ENCODE measurements at places on chromosomes 1 and 21.

GRCh38 chr1:55645270-55645669, 430.1 kb upstream of the USP24 start:
- H3K27ac ChIP-seq: no peak overlapping the region
- no peaks in the 10 kb centered on the region for H3K4me1 ChIP-seq
- H3K27me3 ChIP-seq: no peaks in the 10 kb centered on the region

- peak; percentile 25 for DNase-seq
- H3K36me3 ChIP-seq: peaks cover 15% of the 10 kb centered on the region
- 0 out of 2 replicates have a peak, but pooled peaks cover 2% of the 10 kb centered on the region for H3K27me3 ChIP-seq
These were observed 130.1 kb upstream of the ERG start for GRCh38 chr21:38628349-38628748.

DNA sequence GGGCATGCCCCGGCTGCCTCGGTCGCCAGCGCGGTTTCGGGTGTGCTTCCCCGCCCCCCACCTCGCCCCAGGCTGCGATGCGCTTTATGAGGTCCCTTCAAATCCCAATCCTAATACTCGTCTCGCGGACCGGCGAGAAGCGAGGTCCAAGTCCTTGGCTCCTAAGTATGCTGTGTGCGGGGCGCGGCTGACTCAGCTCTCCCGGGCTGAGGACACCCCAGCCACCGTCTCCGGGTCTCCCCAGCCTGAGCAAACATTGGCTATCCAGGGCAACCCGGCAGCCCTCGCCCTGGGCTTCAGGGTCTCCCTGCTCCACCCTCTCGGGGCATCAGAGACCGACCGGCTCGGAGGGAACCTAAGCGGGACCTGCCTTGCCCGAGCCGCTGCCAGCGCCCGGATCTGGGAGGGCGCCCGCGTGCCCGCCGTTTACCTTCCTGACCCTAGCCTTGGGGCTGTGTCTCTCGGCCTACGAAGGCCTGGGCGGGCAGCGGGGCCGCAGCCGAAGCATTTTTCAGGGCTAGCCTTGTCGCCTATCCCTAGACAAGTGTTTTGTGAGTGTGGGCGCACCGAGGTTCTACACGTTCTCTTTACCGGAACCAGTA, 1.2 kb downstream of the ITPKB start:
- H3K36me3 ChIP-seq: no peaks in the 10 kb centered on the region
- H3K4me3 ChIP-seq: peak overlapping the region; percentile 94
- peaks cover 43% of the 10 kb centered on the region for H3K27me3 ChIP-seq
- peaks cover 23% of the 10 kb centered on the region for H3K4me1 ChIP-seq
- peak; percentile 50 for DNase-seq

DNA sequence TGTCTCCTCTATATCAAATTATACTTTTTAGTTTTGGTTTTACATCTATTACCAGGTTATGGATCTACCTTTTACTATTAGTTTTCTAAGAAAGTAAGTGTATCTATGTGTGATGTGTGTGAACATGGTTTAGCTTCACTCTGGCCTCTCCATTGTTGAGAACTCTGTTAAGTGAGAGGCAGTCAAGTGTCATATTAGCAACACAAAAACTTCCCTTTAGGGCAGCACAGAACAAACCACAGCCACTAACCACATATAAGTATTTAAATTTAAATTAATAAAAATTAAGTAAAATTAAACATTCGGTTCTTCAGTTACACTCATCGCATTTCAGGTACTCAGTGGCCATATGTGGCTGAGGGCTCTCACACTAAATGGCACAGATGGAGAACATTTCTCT, 96.6 kb downstream of the DPYD start:
- no peak for DNase-seq
- H3K4me3 ChIP-seq: no peak overlapping the region
- H3K27ac ChIP-seq: no peak overlapping the region
- H3K36me3 ChIP-seq: no peaks in the 10 kb centered on the region
- no peaks in the 10 kb centered on the region for H3K27me3 ChIP-seq

- no peak for DNase-seq
- no peaks in the 10 kb centered on the region for H3K27me3 ChIP-seq
- H3K4me1 ChIP-seq: peaks cover 14% of the 10 kb centered on the region
- no peaks in the 10 kb centered on the region for H3K36me3 ChIP-seq
These were observed 10.7 kb upstream of the OR2B11 start for GRCh38 chr1:247468481-247469140.

- 0 out of 2 replicates have a peak, but pooled peaks cover 3% of the 10 kb centered on the region for H3K36me3 ChIP-seq
- H3K4me3 ChIP-seq: no peak overlapping the region
- peaks cover 12% of the 10 kb centered on the region for H3K4me1 ChIP-seq
- no peak for DNase-seq
- no peaks in the 10 kb centered on the region for H3K27me3 ChIP-seq
These were observed 110.1 kb downstream of the ERG start for GRCh38 chr21:38388203-38388602.

DNA sequence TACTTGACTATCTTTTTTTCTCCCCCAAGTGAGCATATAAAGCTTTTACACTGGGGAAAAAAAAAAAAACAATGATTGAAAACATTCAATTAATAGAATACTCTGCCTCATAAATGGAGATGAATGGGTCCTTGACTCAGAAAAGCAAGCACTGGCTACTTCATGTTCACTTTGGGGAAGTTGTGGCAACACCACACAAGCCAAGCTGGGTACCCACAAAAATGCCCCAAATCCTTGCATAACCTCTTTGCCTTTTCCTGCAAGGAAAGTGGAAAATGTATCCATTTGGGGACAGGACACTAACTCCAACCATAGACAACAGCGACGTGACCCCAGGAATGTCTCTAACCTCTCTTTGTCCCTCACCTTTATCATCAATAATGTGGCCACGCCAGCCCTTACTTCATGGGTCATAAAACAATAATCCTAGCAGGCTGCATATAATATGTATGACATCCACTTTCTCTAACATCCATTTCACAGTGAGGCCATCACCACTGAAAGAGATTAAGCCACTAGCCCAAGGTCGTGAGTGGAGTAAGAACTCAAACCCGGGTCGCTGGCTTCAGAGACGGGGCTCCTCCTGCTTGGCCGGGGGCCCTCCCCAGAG, 2.3 kb downstream of the ECE1 start:
- no peak overlapping the region for H3K27ac ChIP-seq
- H3K36me3 ChIP-seq: no peaks in the 10 kb centered on the region
- no peak overlapping the region for H3K4me3 ChIP-seq
- DNase-seq: no peak
- H3K4me1 ChIP-seq: peaks cover 29% of the 10 kb centered on the region

DNA sequence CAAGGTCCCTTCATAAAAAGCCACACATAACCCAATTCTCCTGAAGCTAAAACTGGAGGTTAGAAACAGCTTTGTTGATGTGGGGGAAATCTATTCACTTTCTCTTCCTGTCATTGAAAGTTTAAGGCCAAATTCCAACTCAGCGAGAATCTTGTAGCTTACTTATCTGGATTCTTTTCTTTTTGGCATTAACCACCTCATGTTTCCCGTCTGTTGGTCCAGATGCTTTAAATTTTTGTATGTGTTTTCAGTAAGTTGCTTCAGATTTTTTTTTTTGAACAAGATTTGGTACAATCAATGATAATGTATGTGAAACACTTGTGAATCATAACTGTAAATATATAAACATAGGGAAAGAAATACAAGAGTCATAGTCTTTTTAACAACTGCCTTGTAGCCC, 33.7 kb upstream of the NEK7 start:
- no peaks in the 10 kb centered on the region for H3K36me3 ChIP-seq
- H3K27ac ChIP-seq: no peak overlapping the region
- H3K4me3 ChIP-seq: no peak overlapping the region
- DNase-seq: no peak
- H3K4me1 ChIP-seq: no peaks in the 10 kb centered on the region
- H3K27me3 ChIP-seq: no peaks in the 10 kb centered on the region

GRCh38 chr21:25314247-25314646, 293.0 kb downstream of the MRPL39 start:
- no peaks in the 10 kb centered on the region for H3K36me3 ChIP-seq
- DNase-seq: no peak
- H3K4me3 ChIP-seq: no peak overlapping the region
- H3K27ac ChIP-seq: no peak overlapping the region
- peaks cover 12% of the 10 kb centered on the region for H3K4me1 ChIP-seq

- peaks cover 56% of the 10 kb centered on the region for H3K4me1 ChIP-seq
- peaks cover 4% of the 10 kb centered on the region for H3K36me3 ChIP-seq
- no peaks in the 10 kb centered on the region for H3K27me3 ChIP-seq
- DNase-seq: no peak
These were observed 54.0 kb upstream of the POU2F1 start for GRCh38 chr1:167166690-167167075.

GRCh38 chr1:205236951-205237475, 9.3 kb downstream of the TMCC2 start:
- peaks cover 9% of the 10 kb centered on the region for H3K4me1 ChIP-seq
- no peaks in the 10 kb centered on the region for H3K36me3 ChIP-seq
- H3K4me3 ChIP-seq: no peak overlapping the region
- H3K27ac ChIP-seq: no peak overlapping the region

- H3K4me3 ChIP-seq: no peak overlapping the region
- no peak for DNase-seq
- no peak overlapping the region for H3K27ac ChIP-seq
These were observed 43.4 kb upstream of the COL6A2 start for GRCh38 chr21:46054451-46054881.

DNA sequence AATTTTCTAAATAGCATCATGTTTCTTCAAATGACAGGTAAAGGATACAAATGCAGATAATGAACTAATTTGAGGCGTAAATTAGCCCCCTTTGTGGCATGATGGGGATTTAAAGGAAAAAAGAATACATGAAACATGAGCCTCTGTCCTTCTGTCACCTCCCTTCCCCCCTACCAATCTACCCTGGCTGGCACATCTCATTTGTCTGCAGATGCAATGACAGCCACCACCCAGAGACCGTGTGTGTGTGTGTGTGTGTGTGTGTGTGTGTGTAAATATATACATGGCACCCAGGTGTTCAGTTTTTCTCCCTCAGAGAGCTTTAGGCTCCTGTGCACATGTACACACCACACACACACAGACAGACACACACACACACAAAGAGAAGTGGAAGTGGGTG, 451.1 kb downstream of the RWDD3 start:
- no peak overlapping the region for H3K27ac ChIP-seq
- no peaks in the 10 kb centered on the region for H3K36me3 ChIP-seq
- no peak for DNase-seq

DNA sequence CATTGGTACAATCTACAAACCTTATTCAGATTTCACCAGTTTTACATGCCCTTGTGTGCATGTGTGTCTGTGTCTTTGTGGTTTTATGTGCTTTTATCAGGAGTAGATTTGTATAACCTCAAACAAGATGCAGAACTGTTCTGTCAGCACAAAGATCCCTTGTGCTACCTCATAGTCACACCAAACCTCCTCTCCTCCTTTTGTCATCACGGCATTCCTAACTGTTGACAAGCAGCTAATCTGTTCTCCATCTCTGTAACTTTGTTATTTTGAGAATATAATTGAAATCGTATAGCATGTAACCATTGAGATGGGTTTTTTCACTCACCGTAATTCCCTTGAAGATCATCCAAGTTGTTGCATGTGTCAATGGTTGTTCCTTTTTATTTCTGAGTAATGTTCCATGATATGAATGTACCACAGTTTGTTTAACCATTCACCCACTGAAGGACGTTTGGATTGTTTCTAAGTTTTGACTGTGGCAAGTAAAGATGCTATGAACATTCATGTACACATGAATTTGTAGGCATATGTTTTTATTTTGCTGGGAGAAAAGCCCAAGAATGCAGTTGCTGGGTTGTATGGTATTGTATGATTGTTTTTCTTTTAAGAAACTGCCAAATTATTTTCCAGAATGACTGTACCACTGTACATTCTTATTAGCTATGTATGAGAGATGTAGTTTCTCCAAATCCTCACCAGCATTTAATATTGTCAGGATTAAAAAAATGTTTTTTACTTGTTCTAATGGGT, 78.1 kb upstream of the B3GALT2 start:
- no peak overlapping the region for H3K27ac ChIP-seq
- no peaks in the 10 kb centered on the region for H3K27me3 ChIP-seq
- no peak for DNase-seq
- no peaks in the 10 kb centered on the region for H3K36me3 ChIP-seq

GRCh38 chr1:192521734-192522133, 53.8 kb upstream of the RGS1 start:
- no peaks in the 10 kb centered on the region for H3K36me3 ChIP-seq
- no peak for DNase-seq
- H3K4me3 ChIP-seq: no peak overlapping the region
- no peaks in the 10 kb centered on the region for H3K27me3 ChIP-seq
- H3K27ac ChIP-seq: no peak overlapping the region
- no peaks in the 10 kb centered on the region for H3K4me1 ChIP-seq

GRCh38 chr1:15680561-15681348, 3.4 kb upstream of the PLEKHM2 start:
- H3K27me3 ChIP-seq: peaks cover 4% of the 10 kb centered on the region
- peaks cover 11% of the 10 kb centered on the region for H3K36me3 ChIP-seq
- H3K4me1 ChIP-seq: peaks cover 19% of the 10 kb centered on the region

GRCh38 chr21:28602546-28602945, 390.1 kb downstream of the LTN1 start:
- H3K4me3 ChIP-seq: no peak overlapping the region
- H3K27ac ChIP-seq: no peak overlapping the region
- no peaks in the 10 kb centered on the region for H3K4me1 ChIP-seq
- H3K27me3 ChIP-seq: peaks cover 9% of the 10 kb centered on the region

DNA sequence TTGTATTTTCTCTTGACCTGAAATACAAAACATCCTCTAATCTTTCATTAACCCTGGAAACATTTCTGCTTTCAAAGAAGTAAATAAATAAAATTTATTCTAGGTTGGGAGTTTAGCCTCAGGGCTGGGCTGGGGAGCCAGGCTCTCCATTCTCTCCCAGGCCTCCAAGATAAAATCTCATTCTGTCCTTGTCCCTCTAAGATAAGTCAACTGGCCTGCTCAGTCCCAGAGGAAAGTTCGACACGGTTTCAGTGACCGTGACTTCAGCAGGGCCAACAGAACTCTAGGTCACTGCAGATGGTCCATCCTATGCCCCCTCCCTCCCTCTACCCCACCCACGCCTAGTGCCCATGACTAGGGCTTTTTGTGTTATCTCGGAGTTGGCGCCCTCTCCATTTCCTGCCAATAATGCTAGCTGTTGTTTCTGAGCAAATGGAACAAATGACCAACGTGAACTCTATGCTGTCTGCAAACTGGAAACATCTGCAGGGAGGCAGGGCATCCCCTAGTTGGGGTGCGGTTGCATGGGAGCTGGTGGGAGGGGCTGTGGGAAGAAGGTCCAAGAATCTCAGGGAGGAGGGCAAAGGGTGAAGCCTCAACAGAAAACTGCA, 10.1 kb upstream of the ADORA3 start:
- no peak overlapping the region for H3K4me3 ChIP-seq
- peaks cover 14% of the 10 kb centered on the region for H3K4me1 ChIP-seq
- H3K27me3 ChIP-seq: peaks cover 10% of the 10 kb centered on the region
- H3K27ac ChIP-seq: no peak overlapping the region

GRCh38 chr1:53057127-53057526, 4.9 kb upstream of the PODN start:
- H3K27ac ChIP-seq: no peak overlapping the region
- no peak overlapping the region for H3K4me3 ChIP-seq
- no peaks in the 10 kb centered on the region for H3K4me1 ChIP-seq
- H3K27me3 ChIP-seq: peaks cover 51% of the 10 kb centered on the region
